ENCODE measurements at places on chromosomes 7 and 10.

DNA sequence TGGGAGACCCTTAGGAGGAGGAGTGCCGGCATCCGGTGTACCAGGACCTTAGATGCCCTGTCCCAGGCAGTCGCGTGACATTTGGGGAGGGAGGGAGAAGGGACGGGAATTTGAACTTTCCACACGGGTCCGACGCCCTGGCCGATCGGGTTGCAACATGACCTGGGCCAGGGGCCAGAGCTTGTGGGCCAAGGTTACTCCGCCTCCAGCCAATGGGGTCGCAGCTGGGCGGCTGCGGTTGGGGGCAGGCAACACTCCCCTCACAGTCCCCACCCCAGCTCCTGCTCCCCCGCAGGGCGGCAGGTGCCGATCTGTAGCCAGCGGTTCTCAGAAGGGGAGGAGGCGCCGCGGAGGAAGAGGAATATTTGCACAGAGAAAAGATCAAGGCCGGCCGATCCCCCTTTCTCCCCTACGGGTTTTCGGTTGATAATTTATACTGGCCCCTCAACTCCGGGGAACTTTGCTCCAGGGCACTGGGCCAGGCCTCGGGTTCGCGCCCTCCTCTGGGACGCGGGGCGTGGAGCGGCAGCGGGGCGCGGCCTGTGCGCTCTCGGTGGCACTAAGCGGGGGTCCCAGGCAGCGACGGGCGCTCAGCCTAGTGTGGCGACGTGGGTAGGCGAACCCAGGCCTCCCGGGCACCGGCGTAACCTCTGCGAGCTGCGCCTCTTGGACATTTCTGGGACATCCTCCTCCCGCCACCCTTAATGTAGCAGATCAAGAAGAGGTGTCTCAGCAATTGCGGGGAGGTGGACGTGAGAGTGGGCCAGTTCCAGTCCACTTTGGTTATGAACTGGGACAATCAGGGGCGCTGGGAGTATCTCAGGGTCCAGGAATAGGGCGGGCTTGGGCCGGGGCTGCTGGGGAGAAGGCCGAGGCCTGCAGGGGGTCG is 1.2 kb downstream of the MLXIPL start:
- no peak overlapping the region for H3K4me3 ChIP-seq
- DNase-seq, result peak; percentile 86
- no peak overlapping the region for H3K27ac ChIP-seq
- no peaks in the 10 kb centered on the region for H3K27me3 ChIP-seq

DNA sequence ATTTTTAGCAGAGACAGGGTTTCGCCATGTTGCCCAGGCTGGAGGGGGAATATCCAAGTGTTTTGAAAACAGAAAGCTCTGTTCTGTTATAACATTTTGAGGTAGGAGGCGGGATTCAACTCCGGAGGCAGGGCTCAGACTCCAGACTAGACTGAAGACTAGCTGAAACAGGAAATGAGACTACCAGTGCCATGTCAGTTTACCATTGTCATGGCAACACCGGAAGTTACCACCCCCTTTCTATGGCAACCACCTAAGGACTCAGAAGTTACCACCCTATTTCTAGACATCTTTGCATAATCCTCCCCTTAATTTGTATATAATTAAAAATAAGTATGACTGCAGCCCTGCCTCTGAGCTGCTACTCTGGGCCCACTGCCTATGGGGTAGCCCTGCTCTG is 1069.1 kb upstream of the AUTS2 start:
- no peak for DNase-seq
- no peak overlapping the region for H3K27ac ChIP-seq
- H3K27me3 ChIP-seq, result no peaks in the 10 kb centered on the region
- no peaks in the 10 kb centered on the region for H3K4me1 ChIP-seq

GRCh38 chr10:73876971-73877370 is 2.6 kb upstream of the CAMK2G start:
- H3K27me3 ChIP-seq, result no peaks in the 10 kb centered on the region
- no peaks in the 10 kb centered on the region for H3K36me3 ChIP-seq
- H3K4me3 ChIP-seq, result no peak overlapping the region
- H3K4me1 ChIP-seq, result peaks cover 2% of the 10 kb centered on the region
- no peak for DNase-seq

GRCh38 chr7:155529845-155530244 is 16.5 kb downstream of the CNPY1 start:
- H3K27me3 ChIP-seq, result no peaks in the 10 kb centered on the region
- H3K27ac ChIP-seq, result no peak overlapping the region
- H3K4me3 ChIP-seq, result no peak overlapping the region
- no peaks in the 10 kb centered on the region for H3K36me3 ChIP-seq
- no peaks in the 10 kb centered on the region for H3K4me1 ChIP-seq

DNA sequence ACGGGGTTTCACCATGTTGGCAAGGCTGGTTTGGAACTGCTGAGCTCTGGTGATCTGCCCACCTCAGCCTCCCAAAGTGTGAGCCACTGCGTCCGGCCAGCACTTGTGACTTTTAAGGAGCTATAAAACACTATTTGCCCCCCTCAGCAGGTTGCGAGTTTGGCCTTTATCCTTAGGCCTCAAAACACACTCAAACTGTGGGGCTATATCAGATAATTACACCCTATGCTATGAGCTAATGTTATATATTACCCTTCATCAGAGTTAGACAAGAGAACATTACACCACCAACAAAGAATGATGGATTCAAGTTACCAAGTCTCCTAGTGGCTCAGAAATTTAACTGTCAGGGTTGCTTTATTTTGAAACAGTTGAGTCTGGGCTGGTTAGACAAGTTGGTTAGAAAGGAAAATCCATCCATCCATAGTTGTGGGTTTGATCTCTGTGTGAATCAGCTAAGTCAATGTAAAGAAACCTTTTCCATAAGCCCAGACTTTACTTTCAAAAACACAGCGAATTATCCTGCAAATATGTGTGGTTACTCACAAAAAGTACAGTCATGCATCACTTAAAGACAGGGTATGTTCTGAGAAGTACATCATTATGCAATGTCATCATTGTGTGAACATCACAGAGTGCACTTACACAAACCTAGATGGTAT is 115.8 kb downstream of the SEMA3D start:
- no peaks in the 10 kb centered on the region for H3K27me3 ChIP-seq
- DNase-seq, result no peak
- H3K36me3 ChIP-seq, result no peaks in the 10 kb centered on the region

DNA sequence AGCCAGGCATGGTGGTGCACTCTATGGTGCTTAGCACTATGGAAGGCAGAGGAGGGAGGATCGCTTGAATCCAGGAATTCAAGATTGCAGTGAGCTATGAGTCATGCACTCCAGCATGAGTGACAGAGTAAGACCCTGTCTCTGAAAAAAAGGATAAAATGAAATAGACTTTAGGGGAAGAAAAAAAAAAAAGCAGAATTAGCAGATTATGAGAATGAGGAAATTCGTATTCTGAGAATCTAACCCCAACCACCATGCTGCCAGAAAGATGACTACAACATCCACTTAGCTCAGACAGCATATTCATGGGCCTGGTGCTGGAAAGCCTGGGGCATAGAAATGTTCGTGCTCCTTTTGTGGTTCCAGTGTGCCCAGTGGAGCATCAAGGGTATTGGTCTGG is 63.3 kb downstream of the TMEM26 start:
- H3K36me3 ChIP-seq, result no peaks in the 10 kb centered on the region
- H3K4me1 ChIP-seq, result no peaks in the 10 kb centered on the region
- no peak for DNase-seq
- H3K4me3 ChIP-seq, result no peak overlapping the region
- no peaks in the 10 kb centered on the region for H3K27me3 ChIP-seq

DNA sequence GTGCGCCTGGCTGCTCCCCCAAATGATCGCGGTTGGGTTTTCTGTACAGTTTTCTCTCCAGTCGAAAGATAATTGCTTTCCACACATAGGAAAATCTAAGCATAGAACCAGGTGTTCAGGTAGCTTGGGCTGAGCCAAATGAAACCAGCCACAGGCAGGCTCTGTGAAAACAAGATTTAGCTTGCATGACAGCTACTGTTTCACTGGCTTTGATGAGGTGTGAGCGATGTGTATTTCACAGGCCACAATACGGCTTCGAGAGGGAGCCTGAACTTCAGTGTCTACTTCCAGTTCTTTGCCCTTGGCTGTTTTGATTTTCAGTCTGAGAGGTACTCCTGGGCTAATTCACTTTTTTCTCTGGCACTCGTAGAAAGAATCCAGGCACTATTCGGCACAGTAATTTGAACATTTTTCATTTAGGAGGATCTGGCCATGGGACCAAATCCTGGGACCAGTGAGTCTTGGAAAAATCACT is 110.5 kb downstream of the JCAD start:
- H3K4me3 ChIP-seq, result no peak overlapping the region
- H3K4me1 ChIP-seq, result peaks cover 6% of the 10 kb centered on the region
- no peak for DNase-seq
- H3K27ac ChIP-seq, result peak overlapping the region; percentile 97

DNA sequence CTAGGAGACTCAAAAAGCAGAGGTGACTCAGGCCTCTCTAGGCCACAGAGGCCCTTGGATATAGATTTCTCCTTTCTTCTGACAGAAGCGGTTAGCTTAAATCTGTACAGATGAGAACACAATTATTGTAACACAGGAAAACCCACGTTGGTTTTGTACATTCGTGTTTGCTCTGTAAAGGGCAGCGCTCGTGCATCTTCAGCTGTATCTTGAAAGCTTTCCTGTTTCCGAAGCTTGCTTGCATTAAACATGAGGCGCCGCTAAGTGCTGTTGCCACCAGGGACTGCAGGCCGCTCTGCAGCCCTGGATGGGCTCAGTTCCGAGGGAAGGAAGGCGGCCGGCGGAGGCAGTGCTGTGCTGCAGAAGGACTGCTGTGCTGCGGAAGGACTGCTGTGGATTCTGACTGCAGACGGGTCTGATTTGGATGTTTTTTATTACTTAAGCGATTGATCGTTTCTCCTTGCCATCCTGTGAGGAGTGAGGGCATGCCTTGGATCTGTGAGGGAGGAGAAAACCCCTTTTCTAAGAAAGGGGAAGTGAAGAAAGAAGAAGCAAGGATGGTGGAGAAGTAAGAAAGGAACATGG is 53.3 kb downstream of the FHIP2A start:
- no peak for DNase-seq
- H3K4me3 ChIP-seq, result no peak overlapping the region
- no peaks in the 10 kb centered on the region for H3K27me3 ChIP-seq
- no peaks in the 10 kb centered on the region for H3K36me3 ChIP-seq
- H3K27ac ChIP-seq, result no peak overlapping the region
- H3K4me1 ChIP-seq, result no peaks in the 10 kb centered on the region
